ENCODE measurements at places on chromosomes 12 and 14.

DNA sequence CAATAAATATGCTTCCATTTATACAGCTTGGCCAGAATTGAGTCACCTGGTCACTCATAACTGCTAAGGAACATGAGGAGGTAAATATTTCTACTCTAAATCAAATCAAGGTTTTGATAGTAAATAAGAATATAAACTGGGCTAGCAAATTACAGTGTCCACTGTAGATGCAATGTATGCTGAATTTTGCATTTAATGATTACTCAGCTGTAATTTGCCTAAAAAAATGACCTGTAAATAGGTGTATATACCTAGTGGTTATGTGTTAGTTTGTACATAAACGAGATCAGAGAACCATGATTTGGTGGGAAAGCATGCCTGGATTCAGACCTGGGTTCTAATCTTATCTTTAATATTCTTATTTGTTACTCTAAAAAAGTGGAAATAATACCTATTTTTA lies 76.6 kb upstream of the CNTN1 start:
- no peak for DNase-seq

DNA sequence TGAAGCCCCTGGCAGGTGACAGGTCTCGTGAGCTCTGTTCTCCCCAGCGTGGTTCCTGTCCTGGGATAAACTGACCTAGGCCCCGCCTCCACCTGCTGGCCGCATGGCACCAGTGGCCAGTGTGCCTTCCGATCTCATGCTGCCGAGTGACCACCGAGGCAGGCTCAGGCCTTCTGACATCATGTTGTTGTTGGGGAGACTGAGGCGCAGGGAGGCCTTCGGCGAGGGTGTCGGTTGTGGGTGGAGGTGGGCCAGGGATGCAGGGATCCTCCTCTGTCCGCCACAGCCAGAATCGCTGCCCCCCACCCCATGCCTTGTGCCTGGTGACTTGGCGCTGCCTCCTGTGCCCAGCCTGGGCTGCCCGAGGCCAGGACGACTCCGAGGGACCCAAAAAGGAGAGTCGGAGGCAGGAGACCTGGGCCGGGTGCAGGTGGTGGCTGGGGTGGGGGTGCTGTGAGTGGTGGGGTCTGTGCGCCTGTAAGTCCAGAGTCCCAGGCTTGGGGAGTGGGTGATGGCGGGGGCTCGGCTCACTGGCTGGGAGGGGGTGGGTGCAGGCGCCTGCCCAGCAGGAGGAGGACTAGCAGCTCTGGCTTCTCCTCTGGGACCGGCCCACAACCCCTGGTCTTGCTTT lies 24.3 kb downstream of the ASPG start:
- DNase-seq, result no peak

GRCh38 chr12:82055391-82055790 lies 296.2 kb upstream of the PPFIA2 start:
- DNase-seq, result no peak

DNA sequence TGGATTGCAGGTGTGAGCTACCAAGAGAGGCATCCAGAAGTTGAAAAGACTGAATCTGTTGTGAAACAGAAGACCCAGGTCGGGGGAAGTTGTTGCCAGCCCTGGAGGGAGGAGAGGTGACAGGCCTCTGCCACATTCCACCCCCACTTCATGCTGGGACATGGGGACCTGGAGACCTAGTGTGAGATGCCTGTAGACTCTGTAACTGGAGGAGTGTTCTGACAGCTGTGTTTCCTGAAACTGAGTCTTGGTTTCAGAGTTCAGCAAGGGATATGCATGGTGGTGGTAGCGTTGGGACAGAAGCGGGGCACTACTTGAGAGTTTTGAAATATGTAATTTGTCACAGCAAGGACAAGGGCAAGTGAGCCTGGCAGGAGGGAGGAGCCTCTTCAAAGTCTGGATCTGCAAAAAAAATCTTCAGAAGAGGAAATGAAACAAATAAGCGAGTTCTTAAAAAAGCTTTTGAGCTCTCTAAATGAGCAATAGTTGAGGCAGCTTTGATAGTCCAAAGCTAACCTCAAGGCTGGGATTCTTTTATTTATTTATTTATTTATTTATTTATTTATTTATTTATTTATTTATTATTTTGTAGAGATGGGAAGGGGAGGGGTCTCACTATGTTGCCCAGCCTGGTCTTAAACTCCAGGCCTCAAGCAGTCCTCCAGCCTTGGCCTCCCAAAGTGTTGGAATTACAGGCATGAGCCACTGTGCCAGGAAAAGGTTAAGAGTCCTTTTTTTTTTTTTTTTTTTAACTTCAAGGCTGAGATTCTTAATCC lies 58.9 kb upstream of the EEA1 start:
- DNase-seq, result no peak

DNA sequence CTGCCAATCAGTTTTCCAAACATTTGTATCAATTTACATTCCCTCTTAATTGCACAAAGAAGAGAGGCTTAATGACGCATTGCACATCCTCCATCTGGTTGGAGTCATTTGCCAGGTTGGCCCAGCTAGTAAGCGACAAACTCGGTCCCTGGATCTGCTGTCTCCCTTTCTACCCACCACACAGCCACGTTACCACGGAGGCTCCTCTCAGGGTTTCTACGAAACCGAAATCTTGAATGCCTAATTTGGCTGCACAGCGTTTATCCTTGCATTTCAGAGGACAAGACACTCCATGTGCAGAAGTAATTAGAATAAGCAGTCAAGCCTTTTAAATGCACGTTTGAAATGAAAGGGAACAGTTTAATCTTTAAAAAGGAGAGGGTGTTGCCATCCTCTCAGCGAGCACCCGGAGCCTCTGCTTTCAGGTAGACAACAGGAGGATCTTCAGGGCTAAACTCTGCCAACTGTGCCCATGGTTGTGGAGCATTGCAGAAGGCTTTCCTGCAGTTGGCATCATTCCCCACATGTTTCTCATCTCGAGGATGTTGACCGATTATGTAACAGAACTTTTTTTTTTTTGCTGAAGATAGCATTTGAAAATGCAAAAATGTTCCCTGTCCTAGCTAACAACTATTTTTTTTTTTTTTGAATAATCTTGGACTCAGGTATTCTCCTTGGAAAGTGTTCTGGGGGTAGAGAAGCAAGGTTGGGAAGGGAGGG lies 37.8 kb downstream of the SLC24A4 start:
- DNase-seq, result no peak

GRCh38 chr12:123267335-123267920 lies 4.2 kb downstream of the CDK2AP1 start:
- no peak for DNase-seq

DNA sequence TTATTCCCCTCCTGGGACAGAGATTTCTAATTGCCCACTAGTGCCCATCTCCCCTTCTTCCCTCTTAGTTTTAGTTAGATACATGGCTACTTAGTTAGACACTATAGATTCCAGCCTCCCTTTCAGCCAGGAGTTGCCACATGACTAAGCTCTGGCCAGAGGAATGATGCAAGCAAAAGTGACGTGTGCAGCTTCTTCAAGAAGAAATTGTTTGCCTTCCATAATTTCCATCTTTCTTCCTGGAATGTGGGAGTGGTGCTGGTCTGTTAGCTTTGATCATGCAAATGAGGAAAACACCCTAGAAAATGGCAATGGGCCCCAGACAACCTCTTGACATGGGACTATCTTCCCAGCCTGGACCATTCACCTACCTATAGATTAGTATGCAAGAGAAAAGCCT lies 21.4 kb downstream of the CCDC177 start:
- DNase-seq, result peak; percentile 62

DNA sequence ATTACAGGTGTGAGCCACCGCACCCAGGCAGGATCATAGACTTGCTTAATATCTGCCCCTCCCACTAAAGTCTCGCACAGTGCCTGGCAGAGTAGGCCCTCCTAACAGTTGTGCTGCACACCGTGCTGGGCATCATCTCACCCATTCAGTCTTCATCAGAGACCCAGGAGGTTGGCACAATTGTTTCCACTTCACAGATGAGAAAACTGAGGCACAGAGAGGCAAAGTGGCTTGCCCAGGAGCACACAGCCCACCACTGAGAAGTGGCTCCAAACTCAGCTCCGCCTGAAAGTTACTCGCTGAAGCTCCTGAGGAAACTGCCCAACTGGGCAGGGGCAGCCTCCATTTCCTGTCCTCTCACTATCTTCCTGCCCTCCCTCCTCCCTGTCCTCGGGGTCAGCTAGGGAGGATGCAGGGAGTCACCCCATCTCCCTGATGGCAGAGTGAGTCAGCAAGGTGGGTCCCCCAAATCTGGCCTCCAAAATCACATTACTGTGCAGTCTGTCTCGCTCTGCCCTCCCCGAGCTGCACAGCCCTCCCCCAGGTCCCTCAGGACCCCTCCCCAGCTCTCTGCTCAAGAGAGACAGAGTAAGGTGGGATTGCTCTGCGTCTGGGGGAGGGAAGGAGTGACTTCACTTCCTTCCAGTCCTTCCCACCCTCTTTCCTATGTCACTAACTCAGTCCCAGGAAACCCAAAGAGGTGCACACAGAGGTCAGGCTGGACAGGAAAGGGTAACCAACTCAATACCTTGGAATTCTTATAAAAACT lies 5.7 kb downstream of the SLC8B1 start:
- DNase-seq, result no peak

GRCh38 chr14:50804181-50804721 lies 26.7 kb downstream of the NIN start:
- peak; percentile 80 for DNase-seq

DNA sequence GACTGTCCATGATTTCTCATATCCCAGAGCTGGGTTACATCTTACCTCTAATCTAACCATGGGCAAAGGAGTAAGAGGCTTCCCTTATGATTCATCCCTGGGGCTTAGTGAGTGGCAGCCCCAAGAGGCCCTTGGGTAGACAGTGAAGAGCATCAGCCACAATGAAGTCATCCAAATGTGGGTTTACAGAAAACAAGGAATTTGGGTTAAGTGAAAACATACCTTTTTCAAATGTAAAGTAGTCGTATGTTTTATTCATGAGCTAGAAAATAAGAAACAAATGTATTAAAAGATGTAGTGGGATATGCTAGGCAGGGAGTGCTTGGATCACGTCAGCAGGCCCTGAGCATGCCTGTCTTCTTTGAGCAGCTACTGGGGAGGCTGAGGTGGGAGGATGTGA lies 54.0 kb upstream of the ELK3 start:
- peak; percentile 94 for DNase-seq

DNA sequence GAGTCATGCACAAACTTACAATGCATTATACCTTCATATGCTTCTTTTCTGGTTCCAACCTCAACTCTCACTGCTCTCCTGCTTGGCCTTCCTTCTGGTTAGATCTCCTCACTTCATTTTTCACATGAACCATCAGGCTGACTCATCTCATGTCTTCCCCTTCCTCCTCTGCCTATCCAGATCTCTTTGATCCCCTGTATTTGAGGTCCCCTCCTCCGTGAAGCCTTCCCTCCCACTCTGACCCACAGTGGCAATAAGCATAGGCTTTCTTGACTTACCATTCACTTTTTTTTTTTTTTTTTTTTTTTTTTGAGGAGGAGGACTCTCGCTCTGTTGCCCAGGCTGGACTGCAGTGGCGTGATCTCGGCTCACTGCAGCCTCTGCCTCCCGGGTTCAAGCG lies 14.7 kb upstream of the ASIC1 start:
- DNase-seq, result no peak

Data from fibroblast of skin of right quadriceps (primary cell).